ENCODE measurements at places on chromosomes 6 and 20.
A peak's percentile ranks its signal among the peaks of the same experiment; 100 is the strongest.

GRCh38 chr6:13406781-13407180 is 78.4 kb upstream of the TBC1D7 start:
- DNase-seq: no peak

DNA sequence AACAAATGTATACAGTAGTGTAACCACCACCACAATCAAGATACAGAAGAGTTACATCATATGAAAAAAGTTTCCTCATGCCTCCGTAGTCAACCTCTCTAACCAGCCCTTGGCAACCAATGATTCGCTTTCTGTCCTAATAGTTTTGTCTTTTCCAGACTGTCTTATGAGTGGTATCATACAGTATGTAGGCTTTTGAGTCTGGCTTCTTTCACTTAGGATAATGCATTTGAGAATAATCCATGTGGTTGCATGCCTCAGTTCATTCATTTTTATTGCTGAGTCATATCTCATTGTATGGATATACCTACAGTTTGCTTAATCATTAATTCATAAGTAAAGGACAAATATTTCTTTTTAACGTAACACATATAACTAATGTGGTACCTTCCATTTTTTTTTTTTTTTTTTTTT is 86.4 kb upstream of the RIPOR2 start:
- no peak for DNase-seq

DNA sequence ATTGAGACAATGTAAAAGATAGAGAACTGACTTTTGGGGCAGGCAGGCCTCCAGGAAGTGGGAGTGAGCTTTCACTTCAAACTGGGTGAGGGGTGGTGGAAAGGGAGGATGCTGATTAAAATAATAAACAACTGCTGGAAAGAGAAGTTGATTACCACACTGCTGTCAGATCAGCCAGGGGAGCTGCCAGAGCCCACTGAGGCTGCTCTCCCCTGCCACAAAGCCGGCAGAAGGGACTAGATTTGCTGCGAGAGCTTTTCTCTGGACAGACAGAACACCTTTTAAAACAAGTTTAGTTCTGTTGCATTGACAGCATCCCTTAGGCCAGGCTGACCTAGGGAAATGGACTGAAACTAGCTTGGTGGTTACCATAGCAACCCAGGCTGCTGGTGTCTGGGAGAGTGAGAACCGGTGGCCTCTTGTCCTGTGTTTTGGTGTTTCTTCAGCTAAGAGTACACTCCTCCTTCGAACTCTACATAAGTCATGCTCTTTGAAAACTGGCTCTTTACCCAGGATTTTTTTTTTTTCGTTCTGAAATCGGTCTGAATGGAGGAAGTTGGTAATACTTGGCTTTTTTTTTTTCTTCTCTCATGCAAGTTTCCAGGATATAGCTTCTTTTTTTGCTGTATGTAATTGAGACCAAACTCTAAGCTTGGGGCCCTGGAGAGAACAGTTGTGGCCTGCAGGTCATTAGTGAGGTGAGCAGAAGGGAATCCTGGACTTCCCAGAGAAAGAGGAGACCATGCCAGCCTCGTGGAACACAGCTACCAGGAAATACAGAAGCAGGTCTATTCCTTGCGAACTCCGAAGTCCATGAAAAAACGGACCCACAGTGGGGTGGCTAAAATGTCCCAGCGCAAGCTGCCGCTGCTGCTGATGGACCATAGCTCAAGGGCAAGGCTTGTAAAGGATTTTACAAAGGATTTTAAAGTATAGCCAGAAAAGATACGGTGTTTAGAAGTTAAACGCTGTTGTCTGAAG is 374.4 kb downstream of the UTRN start:
- DNase-seq: peak; percentile 65

DNA sequence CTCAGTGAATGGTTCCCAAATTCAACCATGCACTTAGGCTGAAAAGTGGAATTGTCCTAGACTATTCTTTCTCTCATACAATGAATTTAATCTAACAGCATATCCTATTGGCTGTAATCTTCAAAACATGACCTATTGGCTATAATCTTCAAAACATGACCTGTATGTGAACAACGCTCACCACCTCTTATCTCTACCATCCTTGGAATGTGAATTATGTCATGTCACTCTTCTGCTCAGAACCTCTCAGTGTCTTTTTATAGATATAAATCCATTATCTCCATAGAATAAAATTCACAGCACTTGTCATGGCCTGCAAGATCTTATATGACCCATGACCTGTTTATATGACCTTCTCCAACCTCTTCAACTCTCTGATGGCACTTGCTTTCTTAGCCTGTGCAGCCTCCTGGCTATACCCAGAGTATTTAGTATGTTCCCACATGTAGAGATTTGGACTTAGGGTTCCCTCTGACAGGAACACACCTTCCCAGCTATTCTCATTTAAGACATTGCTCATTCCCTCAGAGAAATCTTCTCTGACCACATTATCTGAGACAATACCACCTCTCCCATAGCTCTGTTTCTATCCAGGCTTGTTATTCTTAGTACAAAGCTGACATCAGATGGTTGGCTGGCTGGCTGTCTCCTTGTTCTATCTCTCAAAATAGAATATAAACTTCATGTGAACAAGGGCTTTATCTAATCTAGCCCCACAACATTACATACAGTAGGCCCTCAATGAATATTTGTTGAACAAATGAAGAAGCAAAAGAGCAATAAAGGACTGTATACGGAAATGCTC is 275.0 kb upstream of the PREP start:
- no peak for DNase-seq

- DNase-seq: peak; percentile 84
These were observed at the start of gene ARFGEF3 for GRCh38 chr6:138161338-138162110. Gene ARFGEF3 (plus strand): TSS chr6:138161939. CDS start chr6:138162087, 148 bp downstream.

DNA sequence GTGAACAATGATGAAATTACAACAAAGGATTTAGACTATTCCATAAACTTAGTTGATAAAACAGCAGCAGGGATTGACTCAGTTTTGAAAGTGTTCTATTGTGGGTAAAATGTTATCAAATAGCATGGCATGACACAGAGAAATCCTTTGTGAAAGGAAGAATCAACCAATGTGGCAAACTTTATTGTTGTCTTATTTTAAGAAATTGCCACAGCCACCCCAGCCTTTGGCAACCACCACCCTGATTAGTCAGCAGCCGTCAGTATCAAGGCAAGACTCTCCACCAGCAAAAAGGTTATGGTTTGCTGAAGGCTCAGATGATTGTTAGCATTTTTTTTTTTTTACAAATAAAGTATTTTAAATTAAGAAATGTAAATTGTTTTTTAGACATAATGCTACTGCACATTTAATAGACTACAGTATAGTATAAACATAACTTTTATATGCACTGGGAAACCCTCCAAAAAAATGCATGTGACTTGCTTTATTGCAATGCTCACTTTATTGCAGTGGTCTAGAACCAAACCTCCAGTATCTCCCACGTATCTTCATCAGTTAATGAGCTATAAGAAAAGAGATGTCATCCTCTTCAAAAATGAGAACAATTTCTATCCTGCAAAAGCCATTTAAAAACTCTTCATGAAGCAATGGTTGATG is 162.7 kb downstream of the SOBP start:
- DNase-seq: no peak

DNA sequence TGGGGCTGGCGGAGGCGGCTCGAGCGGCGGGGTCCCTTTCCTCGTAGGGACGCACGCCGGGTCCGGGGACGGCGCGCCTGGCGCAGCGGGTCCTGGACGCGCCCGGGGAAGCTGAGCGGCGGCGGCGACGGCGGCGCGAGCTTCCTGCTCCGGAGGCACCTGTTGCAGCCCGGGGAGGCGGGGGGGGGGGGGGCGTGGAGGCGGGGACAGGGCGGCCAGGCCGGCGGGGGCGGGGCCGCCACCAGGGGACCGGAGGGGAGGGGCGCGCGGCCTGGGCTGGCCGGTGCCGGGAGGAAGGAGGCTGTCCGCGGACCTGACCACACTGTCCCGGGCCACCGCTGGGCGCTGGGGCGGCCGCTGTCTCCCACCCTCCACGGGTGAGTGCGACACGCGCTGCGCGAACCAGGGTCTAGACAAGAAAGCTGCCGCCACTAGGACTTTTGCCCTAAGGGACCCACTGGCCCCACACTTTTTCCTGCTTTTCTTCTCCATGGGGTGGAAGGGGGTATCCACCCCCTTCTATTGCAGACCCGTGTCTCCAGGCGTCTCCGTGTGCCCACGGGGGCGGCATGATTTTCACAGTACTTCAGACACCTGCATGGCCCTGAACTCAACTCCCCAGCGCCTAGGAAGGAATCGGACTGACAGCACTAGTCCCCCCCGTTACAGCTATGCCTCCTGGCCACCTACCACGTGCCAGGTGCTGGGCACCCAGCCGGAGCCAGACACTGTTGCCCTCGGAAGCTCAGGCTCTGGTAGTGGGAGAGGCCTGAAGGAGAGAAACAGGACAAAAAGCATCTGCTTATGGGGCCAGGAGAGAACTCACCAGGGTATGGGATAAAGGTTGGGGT is at the start of gene NFATC2:
Gene NFATC2, minus strand, starts transcription at position 149 of the 851 bp plus-strand sequence. CDS start 220 bp downstream, outside the sequence.
- peak; percentile 87 for DNase-seq

- DNase-seq: no peak
These were observed 311.2 kb downstream of the PKHD1 start for GRCh38 chr6:51775942-51776860.

GRCh38 chr6:49980898-49981297 is 11.5 kb upstream of the DEFB113 start:
- no peak for DNase-seq

DNA sequence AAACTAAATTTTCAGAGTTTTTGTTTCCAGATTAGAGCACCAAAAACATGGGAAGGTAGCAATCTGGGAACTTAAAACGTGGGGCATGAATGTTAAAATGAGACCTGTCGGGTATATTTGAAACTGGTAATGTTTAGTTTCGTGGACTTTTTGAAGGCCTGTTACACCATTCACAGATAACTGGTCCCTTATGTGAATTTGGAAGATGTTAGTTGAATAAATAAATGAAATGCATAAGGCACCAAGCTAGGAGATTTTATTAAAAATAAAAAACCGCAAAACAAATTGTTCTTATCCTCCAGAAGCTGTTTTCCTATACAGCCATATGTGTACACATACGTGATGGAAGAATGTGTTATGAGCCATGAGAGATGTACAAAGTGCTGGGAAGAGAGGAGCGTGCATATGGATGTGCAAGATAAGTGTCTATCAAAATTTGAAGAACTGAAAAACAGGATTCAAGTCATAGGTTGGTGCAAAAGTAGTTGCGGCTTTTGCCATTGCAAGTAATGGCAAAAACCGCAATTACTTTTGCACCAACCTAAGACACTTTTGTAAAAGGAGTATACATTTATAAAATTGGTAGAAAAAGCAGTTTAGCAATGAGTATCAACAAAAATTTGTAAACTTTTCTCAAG is 700 bp upstream of the MCUR1 start:
- DNase-seq: no peak

DNA sequence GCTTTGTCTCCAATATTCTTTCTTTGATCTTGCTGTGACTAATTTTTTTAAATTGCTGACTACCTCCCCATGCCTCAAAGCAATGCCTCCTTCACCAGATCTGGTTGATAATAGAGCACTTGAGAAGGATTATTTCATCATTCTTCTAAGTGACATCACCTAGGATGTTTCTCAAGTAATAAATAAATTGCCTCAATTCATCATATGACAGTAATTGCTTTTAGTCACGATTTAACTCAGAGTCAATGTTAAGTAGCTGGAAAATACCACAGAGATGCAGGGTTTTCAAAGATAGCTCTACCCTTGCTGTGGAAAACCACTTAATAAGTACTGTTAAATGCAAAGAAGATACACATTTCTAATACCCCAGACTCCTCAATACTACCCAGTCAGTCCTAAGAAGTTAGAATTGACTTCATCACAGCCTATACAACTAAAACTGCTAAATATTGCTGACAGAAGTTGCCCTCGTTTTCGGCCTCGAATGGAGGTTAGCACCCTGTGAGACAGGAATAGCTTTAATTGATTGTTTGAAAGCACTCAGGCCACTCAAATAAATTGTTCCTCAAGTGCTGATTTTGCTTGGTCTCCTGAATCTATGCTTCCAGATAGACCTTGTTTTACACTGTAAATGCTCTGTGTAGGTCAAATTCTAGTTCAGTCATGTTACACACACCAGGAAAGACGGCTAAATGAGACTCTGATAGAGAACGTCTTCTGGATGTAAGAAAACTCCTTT is 640.6 kb upstream of the CHD6 start:
- no peak for DNase-seq

DNA sequence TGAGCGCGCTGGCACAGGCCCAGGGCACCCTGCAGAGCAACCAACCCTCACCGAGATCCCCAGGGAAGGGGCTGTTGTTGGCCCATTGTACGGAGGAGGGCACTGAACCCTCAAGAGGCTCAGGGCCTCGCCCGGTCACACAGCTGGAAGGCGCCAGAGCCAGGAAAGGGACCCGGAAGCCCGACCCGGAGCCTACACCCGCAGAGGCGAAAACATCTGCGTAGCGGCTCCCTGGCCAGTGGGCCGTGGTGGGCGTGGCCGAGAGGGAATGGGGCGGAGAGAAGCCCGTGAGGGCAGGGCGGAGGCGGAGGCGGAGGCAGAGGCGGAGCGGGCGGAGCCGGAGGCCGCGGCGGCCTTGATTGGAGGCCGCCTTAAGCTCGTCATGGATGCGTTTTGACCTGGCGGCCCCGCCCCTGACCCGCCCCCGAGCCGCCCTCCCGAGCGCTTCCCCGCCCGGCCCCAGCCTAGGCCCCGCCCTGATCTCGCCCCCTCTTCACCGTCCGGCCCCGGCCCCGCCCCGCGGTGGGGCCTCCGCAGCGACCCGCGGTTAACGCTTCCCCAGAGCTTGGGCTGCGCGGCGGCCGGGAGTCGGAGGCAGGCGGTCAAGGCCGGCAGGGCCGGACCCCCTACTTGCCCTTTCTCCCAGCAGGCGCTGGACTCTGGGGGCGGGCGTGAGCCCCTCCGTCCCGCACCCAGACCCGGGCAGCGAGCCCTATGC is 2.1 kb upstream of the MRGBP start:
- DNase-seq: peak; percentile 97

DNA sequence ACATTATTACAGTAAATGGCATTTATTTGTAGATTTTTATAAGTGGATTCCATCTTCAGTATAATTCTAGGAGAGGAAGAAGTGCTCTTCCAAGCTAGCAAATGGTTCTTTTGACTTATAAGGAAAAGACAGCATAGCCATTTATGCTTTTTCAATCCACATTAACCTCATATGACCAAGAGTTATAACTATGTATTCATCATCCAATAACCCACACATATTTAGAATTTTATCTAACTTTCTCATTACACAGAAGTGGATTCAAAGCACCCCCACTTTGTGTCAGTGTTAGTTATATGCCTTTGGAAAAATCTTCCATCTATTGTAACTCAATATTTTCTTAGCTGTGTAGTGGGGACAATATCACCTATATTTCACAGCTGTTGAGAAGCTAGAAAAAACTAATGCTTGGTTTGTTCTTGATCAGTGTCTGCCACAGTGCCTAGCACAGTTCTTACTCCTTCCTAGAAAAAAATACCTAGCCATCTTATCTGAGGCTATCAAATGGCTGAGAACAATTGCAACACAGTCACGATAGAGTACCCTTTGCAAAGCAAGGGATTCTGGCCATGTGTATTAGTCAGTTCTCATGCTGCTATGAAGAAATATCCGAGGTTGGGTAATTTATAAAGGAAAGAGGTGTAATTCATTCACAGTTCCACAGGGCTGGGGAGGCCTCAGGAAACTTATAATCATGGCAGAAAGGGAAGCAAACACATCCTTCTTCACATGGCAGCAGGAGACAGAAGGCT is 986.3 kb downstream of the TFAP2A start:
- no peak for DNase-seq

GRCh38 chr6:109062216-109062615 is 32.4 kb downstream of the SESN1 start:
- no peak for DNase-seq

Measured in activated effector memory CD4-positive, alpha-beta T cell treated with anti-CD3 and anti-CD28 coated beads, Interleukin-2, amount 50 U/mL, for 16 hours (primary cell).